ENCODE measurements at places on chromosomes 5 and 9.

- H3K4me3 ChIP-seq, result no peak overlapping the region
- no peak overlapping the region for H3K27ac ChIP-seq
- no peaks in the 10 kb centered on the region for H3K36me3 ChIP-seq
- DNase-seq, result no peak
Measured at GRCh38 chr5:92364986-92365550, 982.0 kb upstream of the ARRDC3 start.

- H3K27ac ChIP-seq, result no peak overlapping the region
- no peaks in the 10 kb centered on the region for H3K27me3 ChIP-seq
- DNase-seq, result no peak
- no peaks in the 10 kb centered on the region for H3K36me3 ChIP-seq
- H3K4me1 ChIP-seq, result peaks cover 7% of the 10 kb centered on the region
Measured at GRCh38 chr9:75036793-75037192, 8.7 kb upstream of the CARNMT1 start.

- peaks cover 21% of the 10 kb centered on the region for H3K4me1 ChIP-seq
- H3K27ac ChIP-seq, result no peak overlapping the region
- peaks cover 11% of the 10 kb centered on the region for H3K36me3 ChIP-seq
Measured at GRCh38 chr9:127570533-127571111, 41.5 kb upstream of the STXBP1 start.

GRCh38 chr5:98839469-98840383, 66.3 kb downstream of the RGMB start:
- H3K36me3 ChIP-seq, result peaks cover 4% of the 10 kb centered on the region
- H3K27ac ChIP-seq, result no peak overlapping the region
- no peak for DNase-seq
- H3K4me3 ChIP-seq, result no peak overlapping the region
- H3K4me1 ChIP-seq, result peaks cover 5% of the 10 kb centered on the region

- peaks cover 1% of the 10 kb centered on the region for H3K36me3 ChIP-seq
- DNase-seq, result no peak
- peaks cover under 1% of the 10 kb centered on the region for H3K27me3 ChIP-seq
- no peak overlapping the region for H3K4me3 ChIP-seq
- no peak overlapping the region for H3K27ac ChIP-seq
Measured at GRCh38 chr5:72005671-72006070, 101.6 kb upstream of the MAP1B start.

DNA sequence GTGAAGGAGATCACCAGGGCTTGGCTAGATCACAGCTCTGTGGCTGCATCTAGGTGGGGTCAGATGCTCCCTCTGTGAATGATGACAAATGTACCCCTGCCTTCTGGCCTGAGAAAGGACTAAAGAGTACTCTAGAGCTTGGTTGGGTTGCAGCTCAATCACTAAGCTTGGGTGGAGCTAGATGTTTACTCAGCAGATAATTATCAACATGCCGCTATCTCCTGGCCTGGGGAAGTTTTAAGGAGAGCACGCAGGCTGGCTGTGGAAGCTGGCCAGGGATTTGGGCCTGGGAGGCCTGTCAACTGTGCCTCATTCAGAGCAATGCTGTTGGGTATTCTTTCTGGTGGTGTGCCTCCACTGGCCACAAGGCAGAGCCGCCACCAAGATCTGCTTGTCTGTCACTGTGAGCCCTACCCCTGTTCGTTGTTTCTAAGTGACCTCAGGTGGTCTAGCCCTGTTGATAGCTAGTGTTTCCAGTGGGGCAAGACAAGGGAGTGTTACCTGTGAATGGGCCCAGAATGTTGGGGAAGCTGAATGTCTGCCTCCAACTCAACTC, 181.7 kb downstream of the ADGRV1 start:
- H3K36me3 ChIP-seq, result peaks cover 4% of the 10 kb centered on the region
- no peak overlapping the region for H3K4me3 ChIP-seq
- peaks cover 2% of the 10 kb centered on the region for H3K27me3 ChIP-seq

GRCh38 chr5:107652839-107653607, 17.7 kb downstream of the EFNA5 start:
- H3K4me1 ChIP-seq, result peaks cover 18% of the 10 kb centered on the region
- no peak overlapping the region for H3K4me3 ChIP-seq
- H3K27ac ChIP-seq, result no peak overlapping the region
- no peaks in the 10 kb centered on the region for H3K36me3 ChIP-seq
- H3K27me3 ChIP-seq, result no peaks in the 10 kb centered on the region

All from endothelial cell (in vitro differentiated cells).